ENCODE measurements at places on chromosomes 4 and X.

DNA sequence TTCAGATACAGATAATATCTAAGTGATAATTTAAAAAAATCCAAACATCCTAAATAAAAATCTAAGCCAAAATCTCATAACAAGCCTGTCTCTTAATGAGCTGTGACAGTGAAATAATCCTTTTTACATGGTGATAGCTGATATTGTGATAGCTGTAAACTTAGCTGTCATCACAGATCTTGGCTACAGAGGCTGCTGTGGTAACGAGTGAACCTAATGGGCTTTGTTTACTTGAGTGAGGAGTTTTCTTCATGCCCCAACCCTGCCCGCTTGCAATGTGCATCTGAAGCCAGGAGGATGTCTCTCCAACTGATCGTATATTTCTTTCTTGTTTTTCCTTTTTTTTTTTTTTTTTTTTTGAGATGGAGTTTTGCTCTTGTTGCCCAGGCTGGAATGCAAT, 41.5 kb upstream of the YTHDC1 start:
- DNase-seq, result no peak

DNA sequence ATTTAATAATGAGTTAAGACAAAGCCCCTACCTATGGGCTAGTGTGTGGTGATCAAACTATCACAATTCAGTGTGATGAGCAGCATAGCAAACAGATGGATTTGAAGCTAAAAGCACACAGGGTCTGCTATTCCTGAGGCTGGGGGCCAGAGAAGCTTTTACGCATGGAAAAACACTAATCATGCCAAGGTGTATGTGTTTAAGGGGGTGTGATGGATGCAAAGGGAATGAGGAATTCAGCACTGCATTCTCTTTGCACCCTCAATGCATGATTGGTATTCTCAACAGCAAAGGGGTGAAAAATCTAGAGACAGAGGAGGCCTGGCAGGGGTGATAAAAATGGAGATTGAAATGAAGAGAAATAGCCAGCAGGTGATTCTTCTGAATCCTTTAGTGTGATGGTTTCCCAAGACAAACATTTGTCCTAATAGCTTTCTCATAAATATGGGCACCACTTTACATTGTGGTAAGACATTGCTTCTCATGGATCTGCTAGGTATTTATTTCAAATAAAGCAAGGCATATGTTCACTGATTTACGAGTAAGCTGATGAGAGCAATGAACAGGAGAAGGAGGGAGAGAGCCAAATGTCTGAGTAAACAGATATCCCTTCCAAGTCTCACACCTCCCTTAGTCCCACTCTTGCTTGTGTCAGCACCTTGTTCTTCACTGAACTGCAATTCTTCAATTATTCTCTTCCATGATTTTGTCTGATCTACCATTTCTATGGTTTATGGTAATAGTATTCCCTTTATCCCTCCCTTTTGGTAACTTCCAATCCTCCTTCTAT, 15.7 kb downstream of the C1QTNF7 start:
- DNase-seq, result no peak

DNA sequence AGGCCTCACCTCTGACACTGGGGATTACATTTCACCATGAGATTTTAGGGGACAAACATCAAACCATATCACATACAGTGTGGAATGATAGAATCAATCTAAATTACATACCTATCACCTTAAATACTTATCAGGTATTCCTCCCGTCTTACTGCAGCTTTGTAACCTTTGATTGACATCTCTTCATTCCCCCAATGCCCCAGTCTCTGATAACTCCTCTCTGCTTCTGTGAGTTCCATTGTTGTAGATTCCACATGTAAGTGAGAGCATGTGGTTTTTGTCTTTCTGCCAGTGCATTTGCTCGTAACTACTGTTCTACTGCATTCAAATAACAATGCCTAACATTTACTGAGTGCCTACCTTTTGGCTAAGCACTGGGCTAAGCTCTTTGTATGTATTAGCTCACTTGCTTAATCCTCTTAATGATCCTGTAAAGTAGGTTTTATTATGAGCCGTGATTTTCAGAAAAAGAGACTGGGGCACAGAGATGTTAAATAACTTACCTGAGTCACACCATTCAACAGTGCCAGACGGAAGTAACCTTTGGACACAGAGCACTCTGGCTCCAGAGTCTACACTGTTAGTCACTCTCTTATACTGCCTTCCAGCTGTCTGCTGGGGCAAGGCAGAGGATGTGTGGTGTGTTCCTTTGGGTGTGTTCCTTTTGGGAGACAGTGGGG, 63.7 kb upstream of the ESX1 start:
- no peak for DNase-seq

GRCh38 chr4:107780665-107781064, 44.1 kb upstream of the SGMS2 start:
- peak; percentile 34 for DNase-seq

- no peak for DNase-seq
Observed at GRCh38 chr4:4855301-4856070, 4.0 kb upstream of the MSX1 start.

DNA sequence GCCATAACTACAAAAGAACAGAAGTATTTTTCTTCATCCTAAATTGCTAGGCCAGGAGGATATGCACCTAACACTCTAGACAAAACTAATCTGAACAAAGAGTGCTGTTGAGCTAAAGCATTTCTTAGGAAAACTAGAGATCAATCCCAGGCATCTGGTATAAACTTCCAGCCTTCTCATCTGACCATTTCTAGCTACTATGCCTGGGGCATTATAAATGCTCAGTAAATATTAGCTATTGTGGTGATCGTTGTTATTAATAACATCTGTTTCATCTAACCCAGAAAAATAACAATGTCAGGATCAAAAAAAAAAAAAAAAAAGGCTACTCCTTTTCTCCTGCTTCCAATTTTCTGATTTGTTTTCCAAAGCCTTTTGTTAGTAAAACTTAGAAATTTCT, 7.7 kb upstream of the SLC10A6 start:
- no peak for DNase-seq

- no peak for DNase-seq
Observed at GRCh38 chr4:143240939-143241679, 56.4 kb downstream of the USP38 start.

GRCh38 chr4:86947501-86948120, 12.8 kb downstream of the AFF1 start:
- DNase-seq, result no peak
